ENCODE measurements at places on chromosomes 2 and 18.

DNA sequence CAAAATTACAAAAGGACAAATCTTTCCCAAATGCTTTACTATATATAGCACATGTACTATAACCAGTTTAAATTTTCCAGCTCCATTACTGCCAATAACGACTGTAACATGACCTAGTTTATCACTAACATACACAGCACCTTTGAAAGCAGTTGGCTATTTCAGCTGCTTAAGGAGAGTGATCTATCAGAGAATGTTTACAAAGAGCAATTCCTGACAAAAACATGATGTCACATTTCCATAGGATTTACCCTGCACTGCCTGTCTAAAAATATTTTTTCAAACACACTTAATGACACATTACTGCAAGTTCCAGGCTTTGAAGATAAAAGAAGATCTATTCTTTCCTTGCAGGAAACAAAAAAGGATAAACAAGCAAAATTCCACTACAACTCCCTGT, 40.6 kb downstream of the ZNF516 start:
- no peak for DNase-seq

DNA sequence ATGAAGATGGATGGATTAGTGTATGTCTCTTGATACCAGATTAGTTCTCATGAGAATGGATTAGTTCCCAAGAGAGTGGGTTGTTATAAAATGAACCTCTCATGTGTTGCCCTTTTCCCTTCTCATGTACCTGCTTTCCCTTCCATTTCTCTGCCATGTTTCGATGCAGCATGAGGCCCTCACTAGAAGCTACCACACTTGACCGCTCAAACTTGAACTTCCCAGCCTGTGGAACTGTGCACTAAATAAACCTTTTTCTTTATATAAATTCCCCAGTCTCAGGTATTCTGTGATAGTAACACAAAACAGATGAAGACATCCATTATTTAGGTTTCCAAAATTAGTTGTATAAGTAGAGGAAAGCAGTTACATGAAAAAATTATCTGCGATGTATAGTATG, 73.5 kb downstream of the BABAM2 start:
- no peak for DNase-seq

GRCh38 chr2:34849827-34850226, 1250.7 kb upstream of the FAM98A start:
- DNase-seq: no peak

GRCh38 chr2:192195548-192196418, 1.1 kb upstream of the TMEFF2 start:
- DNase-seq: no peak

DNA sequence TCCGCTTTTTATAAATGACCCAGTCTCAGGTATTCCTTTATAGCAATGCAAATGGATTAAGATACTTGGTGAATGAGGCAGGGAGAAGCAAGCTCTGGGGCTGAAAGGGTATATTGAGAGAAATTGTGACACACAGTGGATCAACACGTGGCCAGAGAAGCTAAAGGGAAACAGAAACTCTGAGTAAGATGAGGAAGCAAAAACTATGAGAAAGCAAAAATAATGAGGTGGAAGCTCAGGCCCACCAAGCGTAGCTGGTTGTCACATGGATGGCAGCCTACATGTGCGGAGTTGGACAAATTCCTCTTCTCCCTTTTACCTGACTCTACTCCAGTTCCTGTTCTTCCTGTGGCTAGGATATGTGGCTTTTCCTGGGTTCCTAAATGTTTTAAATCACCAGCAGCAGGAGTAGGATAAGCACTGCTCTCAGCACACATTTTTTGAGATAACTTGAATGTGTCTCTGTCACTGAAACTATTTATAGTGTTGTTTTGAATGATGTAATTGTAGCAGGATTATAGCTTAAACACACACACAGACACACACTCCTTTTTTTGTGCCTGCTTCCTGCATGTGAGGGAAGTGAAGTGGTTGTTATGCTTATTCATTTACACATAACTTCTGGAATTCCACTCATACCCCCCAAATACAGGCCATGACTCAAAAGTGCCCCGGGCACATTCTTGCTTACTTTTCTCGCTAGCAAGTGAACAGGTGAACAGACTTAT, 30.1 kb upstream of the EPC2 start:
- DNase-seq: no peak

DNA sequence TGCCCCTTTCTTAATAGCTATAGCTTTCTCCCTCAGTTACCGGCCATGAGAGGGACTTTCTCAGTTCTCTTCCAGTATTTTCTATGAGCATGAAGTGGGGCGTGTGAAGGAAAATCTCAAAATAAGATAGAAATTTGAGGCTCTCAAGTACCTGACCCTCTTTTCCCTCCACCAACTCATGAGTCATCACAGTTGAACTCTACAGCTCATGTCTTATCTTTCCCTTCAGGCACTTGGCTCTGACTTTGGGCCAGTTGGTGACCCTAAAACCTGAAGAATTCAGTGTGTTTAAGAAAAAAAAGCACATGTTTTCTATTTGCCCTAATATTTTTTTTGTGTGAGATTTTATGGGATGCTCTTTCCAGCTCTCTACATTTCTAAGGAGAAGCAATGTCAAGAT, 896.7 kb upstream of the ZEB2 start:
- DNase-seq: no peak

- no peak for DNase-seq
These were observed 53.4 kb downstream of the SLC66A2 start for GRCh38 chr18:79897940-79898625.

GRCh38 chr2:127465258-127465657, 47.0 kb downstream of the PROC start:
- no peak for DNase-seq

GRCh38 chr2:206915121-206915520, 24.2 kb upstream of the CPO start:
- no peak for DNase-seq

GRCh38 chr2:238929242-238930081, 81.6 kb downstream of the TWIST2 start:
- no peak for DNase-seq

GRCh38 chr2:149827585-149828126, 240.1 kb upstream of the MMADHC start:
- no peak for DNase-seq

DNA sequence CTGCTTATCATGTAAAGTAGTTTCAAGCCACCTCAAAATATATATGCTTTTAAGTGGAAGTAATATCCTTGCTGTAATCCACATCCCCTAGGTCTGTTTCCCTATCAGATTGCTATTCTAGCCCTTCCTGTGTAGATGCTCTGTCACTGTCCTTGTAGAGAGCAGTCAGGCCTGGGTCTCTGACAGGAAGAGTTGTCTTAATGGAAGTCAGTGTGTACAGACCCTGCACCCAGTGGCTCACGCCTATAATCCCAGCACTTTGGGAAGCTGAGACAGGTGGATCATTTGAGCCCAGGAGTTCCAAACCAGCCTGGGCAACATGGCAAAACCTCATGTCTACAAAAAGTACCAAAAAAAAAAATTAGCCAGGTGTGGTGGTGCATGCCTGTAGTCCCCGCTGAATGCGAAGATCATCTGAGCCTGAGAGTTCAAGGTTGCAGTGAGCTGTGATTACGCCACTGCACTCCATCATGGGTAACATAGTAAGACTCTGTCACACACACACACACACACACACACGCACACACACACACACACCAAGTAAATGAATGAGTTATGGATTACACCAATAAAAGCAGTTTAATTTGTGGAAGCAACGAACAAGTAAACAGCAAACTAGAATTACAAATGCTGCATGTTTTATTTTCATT, 70.2 kb upstream of the DSC1 start:
- DNase-seq: no peak

All from T-helper 22 cell (primary cell).